ENCODE measurements at places on chromosomes 12 and 14.

GRCh38 chr12:8658346-8658745, 4.3 kb downstream of the MFAP5 start:
- peak; percentile 27 for DNase-seq

DNA sequence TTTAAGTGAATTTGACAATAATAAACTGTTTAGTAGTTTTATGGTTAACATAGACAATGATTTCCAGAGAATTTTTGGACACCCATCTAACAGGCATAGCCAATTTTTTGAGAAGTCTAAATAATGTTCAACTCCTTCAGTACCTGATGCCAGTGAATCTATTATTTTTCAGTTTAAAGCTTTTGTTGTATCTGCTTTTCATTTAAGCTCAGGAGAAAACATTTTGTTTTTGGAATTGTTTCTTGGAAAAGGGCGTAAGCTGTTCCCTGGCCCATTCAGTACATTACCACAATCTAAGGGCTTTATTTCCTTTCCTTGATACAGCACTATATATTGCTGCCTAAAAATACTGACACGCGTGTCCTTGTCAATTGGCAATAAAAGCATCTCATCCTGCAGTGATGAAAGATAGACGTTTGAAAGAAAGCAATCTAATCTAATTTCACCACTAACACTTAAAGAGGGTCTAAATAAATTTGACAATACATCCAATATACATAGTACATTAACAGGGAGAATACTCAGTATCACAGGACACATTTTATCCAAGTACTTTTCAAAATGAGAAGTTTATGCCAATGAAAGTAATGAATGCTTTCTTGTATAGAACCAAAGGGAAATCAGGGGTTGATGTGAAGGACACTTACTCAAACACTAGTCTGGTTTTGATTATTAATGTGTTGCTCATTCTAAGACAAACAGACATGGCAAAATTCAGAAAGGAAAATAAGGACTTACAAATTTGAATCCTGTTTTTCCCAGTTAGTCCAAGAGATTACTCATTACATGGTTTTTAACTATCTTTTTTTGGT, 104.2 kb upstream of the LGR5 start:
- no peak for DNase-seq

DNA sequence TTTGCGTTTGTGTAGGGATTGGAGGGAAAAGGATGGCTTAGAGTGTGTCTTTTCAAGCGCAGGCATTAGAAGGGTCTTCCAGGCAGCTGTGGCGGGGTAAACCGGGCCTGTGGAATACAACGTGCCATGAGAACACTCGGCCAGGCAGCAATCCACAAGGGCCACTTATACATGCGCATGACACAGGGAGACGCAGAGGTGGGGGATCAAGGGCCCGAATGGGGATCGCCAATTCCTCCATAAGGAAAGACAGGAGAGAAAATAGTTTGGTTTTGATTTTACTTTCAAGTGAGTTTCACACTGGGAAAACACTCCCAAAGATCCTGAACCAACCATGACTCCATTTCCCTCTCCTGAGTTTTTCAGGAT, 71.6 kb downstream of the SPRING1 start:
- DNase-seq: no peak

GRCh38 chr14:101635749-101636560, 74.7 kb downstream of the DIO3 start:
- DNase-seq: no peak

GRCh38 chr14:26486922-26487321, 110.9 kb downstream of the NOVA1 start:
- DNase-seq: no peak

DNA sequence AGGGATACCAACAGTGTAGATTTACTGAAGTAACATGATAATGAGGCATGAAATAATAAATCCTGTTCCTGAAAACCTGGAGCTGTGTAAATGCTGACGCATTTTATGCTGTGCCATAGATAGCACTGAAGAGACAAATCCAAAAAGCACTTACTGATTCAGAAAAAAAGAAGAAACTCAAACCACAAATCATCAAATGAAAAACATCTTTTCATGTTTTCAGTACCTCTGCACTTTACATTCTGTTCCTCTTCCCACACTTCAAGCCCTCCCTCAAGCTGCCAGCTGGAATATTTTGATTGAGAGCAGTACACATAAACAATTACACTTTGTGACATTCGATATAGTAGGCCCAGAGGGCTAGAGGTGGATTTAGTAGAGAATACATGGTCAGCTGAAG, 362.3 kb downstream of the NAV3 start:
- no peak for DNase-seq

DNA sequence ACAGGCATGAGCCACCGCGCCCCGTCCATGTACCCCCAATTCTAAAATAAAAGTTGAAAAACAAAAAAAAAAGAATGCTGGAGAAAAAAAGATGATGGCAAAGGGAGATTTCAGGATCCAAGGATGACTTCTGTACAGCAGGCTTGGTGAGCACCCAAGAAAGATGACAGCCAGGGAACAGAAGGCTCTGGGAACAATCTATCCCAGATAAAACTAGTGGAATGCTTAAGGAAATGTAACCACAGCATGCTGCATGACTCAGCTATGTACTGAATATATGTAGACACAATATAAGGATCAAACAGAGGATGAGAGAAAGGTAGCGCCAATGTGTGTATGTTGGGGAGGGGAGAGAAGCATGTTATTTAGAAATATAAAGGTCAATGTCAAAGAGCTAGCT, 123.7 kb upstream of the TMTC1 start:
- DNase-seq: no peak

GRCh38 chr14:33737446-33737845, 213.4 kb downstream of the EGLN3 start:
- DNase-seq: no peak

DNA sequence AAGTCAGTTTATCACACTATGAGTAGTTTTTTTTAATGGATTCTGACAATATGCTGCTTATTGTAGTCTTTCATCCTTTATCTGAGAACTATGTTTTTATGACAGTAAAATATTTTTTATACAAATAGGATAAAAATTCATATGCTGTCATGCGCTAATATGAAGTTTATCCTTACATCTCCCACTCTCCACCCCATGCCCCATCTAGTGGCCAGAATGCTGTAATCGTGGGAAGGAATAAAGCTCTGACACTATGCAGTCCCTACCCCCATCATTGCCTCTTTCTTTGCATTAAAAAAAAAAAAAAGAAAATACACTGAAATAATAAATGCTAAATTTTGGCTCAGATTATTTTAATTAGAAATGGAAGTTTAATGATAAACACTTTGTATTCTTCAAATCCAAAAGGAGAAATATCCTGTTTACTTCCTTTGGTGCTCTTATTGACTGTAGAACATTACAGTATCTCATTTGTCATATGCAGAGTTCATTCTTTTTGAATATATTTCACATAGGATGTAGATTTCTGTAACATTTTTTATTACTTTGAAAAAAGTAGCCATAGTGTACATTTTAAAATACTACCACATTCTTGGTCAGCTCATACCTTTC, 145.9 kb upstream of the SLCO1C1 start:
- DNase-seq: peak; percentile 32

- DNase-seq: no peak
Observed at GRCh38 chr14:36208690-36209278, 32.3 kb upstream of the PTCSC3 start.

GRCh38 chr12:127145929-127146789, 1120.8 kb upstream of the TMEM132C start:
- DNase-seq: no peak

DNA sequence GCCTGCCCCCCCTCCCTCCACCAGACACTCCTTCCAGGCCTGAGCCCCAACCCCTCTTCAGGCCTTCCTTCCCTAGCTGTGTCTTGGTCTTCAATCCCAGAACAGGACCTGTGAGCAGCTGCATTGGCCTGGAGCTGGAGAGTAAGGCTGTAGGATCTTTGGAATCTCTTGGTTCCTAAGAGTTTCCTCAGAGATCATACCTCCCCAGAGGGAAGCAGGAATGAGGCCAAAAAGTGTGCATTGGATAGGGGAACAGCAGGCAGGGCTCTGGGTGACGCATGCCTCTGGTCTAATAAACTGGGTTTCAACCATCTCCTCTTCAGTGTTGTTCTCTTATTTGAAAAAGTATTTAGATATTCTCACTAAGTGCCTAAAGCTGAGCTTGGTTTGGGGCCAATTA, 1.8 kb upstream of the SMARCD1 start:
- DNase-seq: no peak

- no peak for DNase-seq
Observed at GRCh38 chr14:100348784-100349685, 25.9 kb downstream of the SLC25A47 start.

Data from H4 (cell line).